ENCODE measurements at places on chromosomes 3 and 15. TPM values are rescaled to one million over a fixed set of nuclear protein-coding genes. Genes with fewer than 3 reads are reported as not detected.

GRCh38 chr3:149307435-149307783 is 26.0 kb downstream of the TM4SF18 start:
- no peak for DNase-seq

DPPA2 gene
- total RNA-seq: not detected

GRCh38 chr3:43689766-43690399 is 855 bp upstream of the ABHD5 start:
- DNase-seq: no peak

GRCh38 chr3:37920156-37920699 is 58.5 kb downstream of the CTDSPL start:
- DNase-seq: no peak

- no peak for DNase-seq
These were observed 44.9 kb downstream of the SPATA16 start for GRCh38 chr3:173096140-173096539.

DNA sequence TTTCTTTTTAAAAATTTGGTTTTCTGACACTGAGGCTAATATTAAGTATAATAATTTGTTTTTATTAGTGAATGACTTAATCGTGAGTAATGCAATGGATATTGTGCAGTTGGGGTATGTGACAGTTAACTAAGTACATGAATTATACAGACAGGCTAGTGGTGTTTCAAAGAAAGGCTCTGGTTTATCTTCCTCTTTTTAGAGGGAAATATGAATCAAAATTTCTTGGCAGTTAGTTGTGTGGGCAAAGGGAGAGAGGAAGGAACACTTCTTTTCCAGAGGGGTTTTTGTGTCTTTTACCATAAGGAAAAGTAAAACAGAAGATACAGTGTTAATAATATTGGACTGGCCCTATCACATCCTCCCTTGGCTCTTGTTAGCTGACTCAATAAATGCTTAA is 2.7 kb downstream of the ZNF654 start:
- no peak for DNase-seq

- DNase-seq: no peak
These were observed 69.7 kb downstream of the SCN5A start for GRCh38 chr3:38579551-38580449.
